ENCODE measurements at places on chromosomes 4 and X.

DNA sequence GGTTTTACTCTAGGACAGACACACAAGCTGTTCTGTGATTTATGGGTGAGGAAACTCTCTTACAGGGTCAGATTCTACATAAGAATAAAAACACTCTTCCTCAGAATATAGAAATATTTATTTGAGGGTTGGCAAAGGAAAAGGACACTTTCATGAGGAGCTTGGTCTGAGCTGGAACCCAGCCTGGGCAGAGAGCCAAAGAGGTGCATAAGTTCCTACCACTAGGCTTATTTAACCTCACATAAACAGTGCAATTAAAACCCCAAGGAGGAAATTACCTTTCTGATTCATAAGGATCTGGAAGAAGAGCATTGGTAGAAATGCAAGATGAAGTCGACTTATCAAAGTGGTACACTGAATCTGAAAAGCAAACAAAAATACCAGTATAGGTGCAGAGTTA lies 32.9 kb downstream of the SETD7 start:
- no peak for DNase-seq

DNA sequence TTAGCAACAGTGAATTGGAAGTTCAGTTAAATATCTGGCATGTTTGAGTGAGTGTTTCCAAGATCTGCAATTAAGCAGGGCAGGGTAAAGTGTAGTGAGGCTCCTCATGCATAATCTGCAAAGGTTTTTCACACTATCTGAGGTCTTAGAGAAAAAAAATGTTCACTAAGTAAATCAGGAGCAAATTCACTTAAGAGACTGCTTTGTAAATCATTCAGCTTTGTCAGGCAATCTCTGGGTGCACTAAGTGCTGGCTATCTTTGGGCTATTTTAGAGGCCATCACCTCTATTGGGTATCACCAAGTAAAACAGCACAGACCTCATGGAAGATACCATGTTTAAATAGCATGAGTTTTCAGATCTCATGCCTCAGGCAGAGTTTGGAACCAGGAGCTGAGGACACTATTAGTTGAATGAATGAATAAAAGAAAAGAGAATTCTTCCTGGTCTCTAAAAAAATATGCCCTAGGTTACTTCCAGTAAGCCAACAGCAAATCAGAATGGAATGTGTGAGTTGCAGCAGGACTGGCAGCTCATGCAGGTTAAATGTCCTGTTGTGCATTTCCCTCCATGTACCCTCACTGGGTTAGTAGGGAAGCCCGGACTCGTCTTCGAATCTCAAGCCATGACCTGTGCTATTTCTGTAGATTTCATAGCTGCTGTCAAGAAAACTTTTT lies 195.3 kb downstream of the KCNIP4 start:
- DNase-seq = no peak

DNA sequence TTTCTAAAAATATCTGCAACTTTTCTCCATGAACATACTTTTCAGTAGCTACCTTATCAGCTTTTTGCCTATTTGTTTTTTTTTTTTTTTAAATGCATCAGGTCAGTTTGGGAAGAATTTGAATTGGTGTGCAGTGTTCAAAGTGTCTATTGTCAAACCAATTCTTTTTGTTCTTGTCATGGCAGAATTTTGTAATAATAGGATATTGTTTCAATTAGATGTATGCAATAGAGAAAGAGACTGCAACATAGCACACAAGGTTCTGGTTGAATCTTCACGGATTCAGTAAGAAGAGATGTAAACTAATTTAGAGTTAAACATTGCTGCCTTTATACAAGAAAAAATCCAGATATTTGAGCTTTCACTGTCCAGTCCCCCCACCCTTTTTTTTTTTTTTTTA lies 277.1 kb downstream of the GRID2 start:
- DNase-seq = no peak

GRCh38 chr4:118834070-118834469 lies 1.9 kb downstream of the SEC24D start:
- peak; percentile 24 for DNase-seq

Data from GM13977 (cell line).